ENCODE measurements at places on chromosomes 1 and 21.

DNA sequence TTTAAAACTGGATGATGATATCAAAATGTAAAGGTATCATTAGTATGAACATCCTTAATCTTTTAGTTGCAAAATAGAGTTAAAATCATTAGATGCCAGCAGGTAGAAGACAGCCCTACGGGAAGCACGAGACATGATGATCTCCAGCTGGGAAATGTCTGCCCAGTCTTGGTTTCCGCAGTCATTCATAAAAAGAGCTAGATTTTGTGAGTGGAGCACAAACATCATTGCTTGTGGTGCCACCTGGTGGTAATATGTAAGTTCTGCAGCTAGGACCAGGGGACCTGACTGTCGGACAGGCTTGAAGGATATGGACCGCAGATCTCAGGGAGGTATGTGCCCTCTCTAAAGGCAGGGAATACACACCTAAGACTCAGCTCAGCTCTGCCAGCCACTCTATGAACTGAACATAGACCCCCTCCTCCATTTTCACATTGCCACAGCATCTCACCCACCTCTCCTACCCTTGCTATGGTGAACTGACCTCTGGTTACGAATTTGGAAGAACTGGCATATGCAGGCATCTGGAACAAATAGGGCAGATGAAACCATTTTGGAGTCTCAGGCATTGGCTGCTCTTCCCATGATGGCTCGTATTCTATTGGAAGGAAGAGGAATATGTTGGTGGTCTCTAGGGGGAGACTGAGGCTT is 9.2 kb downstream of the FCMR start:
- no peak for DNase-seq

DNA sequence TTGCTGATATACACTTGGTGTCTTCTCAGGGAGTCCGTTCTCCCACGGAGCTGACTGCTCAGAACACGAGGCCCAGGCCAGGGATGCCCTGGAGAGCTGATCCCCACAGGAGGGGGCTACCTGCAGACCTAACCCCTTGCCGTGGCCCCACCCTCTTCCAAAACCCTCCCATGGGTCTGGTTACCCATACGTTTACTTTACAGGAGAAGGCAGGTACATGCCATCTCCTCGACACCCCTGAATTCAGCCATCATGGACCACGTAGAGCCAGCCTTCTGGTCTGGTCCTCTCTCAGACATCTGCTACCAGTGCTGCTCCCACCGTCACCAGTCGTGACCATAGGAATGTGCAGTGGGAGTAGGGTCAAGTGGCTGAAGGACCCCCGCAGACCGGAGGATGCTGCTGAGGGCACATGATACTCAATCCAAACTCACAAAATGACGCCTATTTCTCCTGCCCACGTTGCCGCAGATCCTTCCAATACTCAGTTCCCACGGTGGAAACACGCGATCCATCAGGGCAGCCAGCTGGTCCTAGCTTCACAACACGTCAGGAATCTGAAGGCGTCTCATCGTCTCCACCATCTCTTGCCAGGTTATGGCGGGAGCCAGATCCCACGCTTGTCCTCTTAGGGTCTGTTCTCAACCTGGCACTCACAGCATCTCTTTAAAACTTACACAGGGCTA is 26.7 kb downstream of the PGBD5 start:
- no peak for DNase-seq

DNA sequence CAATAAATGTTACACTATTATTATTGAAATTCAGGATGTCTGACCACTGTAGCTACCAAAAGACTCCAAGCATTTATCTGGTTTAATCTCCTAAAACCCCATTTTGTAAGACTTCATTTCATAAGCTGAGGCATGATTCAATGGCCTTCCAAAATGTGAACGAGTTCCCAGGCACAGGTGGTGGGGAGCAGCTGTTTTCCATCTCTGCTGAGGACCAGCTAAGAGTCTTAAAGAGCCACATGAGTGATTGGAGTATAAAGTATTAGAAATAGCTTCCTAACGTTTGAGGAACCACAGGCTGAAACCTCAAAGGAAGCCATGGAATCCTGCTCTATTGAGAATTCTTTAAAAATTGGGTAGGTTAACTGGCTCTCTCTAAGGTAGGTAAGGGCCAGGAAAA is 44.9 kb downstream of the SEC16B start:
- no peak for DNase-seq

- no peak for DNase-seq
Measured at GRCh38 chr1:150383631-150384324, 19.8 kb downstream of the RPRD2 start.

DNA sequence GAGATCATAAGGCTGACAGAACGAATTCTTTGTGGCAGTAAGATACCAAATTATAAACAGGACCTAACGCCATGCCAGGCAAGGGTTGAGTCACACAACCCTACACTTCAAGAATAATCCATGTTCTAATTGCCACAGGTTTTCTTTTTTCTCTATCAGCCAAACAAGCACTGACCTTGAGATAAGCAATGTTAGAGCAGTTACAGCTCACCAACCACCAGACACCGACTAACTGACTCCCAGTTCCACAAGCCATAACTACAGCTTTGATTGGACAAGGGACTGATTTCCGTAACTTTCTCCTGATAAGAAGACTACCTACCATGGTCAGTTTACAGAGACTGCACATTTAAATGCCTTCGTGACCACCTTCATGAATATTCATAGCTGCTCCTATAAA is 149.6 kb downstream of the PTPRU start:
- no peak for DNase-seq

DNA sequence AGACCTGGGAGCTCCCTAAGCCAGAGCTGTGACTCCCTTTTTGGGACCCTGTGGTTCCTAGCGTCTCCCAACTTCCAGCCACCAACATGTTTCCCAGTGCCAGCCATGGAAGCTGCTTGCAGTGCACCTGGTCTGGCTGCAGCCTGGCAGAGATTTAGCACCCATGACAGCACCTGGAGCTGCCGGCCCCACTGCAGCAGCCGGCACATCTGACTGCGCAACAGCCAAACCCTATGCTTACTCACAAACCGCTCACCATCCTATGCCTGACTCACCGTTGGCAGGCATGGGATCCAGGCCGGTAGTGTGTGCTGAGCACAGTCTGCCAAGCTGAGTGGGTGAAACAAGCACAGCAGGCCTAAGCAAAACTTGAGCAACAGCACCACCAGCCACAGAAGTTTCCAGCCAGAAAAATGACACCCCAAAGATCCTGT is 435.9 kb upstream of the PRMT6 start:
- DNase-seq, result no peak

- no peak for DNase-seq
Measured at GRCh38 chr1:161885003-161885402, 118.9 kb downstream of the ATF6 start.

DNA sequence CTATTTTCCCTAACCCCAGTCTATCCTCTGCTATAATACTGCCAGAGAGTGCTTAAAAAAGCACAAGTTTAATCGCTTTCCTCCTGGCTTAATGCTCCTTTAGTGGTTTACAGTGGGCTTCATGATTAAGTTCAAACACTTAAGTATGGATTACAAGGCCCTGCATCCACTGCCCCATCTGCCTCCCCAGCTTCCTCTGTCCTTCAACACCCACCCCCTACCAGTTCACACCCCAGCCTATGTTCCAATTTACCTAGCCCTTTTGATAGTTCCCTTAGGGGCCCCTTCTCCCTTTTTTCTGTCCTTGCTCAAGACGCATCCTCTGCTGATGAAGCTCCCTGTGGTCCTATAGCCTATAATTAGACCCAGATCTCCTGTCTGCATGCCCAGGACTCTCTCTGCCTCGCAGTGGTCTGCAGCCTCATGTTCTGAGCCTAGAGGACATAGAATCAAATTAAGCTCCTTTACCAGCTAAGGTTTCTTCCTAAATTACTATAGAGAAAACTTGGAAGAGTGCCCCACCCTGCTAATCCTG is 212.5 kb downstream of the FGGY start:
- DNase-seq, result no peak

DNA sequence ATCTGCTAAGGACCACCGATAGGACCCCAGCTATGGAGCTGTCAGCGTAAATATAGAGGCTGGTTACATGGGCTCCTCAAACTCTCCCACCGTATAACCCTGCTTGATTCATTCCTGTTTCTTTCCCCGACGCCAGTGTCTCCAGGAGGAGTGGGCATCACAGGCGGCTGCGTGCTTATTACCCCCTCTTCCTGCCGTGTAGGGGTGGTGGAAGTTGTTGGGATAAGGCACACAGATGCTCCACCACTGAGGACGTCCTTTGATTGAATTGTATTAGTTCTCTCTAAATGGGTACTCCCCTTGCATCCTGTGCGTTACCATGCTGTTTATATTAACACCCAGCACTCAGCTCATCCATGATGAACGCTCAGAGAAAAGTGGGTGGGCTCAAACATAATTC is 104.6 kb downstream of the ZBTB18 start:
- DNase-seq, result no peak

DNA sequence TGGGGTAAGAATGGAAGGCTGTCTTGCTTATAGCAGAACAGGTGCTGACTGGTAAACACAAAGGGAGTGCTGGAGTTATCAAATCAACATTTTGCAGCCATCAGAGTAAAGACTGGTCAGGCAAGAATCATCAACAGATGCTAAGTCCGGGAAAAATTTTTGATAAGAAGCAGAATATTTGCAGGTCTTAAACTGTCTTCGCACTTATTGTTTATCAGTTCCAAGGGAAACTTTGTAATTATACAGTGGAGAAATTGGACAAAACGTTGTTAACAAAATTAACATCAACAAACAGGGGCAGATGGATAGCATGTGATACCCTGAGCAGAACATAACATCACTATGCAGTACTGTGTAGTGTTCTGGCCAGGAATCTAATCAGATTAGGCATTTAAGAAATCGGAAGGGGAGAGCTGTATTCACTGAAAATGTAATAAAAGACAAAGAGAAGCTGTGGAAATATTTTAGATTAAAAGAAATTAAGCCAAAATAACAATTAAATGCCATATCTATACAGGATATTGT is 127.1 kb downstream of the DAB1 start:
- DNase-seq, result no peak

DNA sequence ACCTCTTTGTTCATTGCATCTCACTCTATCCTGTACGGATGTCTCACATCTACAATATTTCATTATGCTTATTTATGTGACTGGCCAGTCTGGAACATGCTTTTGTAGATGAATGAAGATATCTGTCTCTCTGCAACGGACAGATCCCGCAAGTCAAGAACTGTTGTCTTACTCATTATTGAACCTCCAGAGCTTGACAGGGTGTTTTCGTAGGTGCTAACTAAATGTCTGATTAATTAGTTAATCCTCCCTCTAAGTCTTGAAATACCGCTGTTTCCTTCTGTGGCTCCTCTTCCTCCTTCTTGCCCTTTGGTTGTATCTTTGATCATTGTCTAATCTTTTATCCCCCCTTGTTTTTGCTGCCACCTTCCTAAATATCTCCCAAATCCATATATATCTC is 3.2 kb upstream of the C1orf162 start:
- DNase-seq, result no peak

GRCh38 chr1:226034482-226034881 is 28.0 kb upstream of the H3-3A start:
- no peak for DNase-seq

GRCh38 chr1:53556657-53557227 is 97.5 kb downstream of the DMRTB1 start:
- no peak for DNase-seq

- no peak for DNase-seq
Measured at GRCh38 chr1:167926486-167926997, 9.9 kb upstream of the DCAF6 start.

GRCh38 chr1:195715652-195716051 is 892.6 kb downstream of the KCNT2 start:
- DNase-seq, result no peak

- no peak for DNase-seq
Measured at GRCh38 chr1:81549588-81550127, 251.1 kb upstream of the ADGRL2 start.

DNA sequence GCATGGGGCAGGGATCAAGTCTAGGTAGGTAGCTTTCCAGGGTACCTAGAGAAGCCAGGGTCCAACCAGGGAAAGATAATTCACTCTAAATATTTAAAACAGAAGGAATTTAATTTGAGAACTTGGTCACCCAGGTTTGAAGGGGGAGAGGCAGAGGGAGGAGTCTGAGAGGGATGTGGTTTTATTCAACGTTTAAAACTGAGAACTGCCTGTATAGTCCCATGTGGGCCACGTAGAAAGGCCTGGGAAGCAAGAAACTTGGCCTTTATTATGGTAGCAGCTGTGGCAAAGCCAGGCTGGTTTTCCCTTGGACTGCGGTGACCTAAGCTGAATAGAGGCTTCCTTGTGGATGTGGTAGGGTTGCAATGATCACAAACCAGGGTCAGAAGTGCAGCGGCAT is 42.0 kb upstream of the DUSP10 start:
- DNase-seq, result no peak

GRCh38 chr1:23403038-23403336 is 21.6 kb downstream of the TCEA3 start:
- DNase-seq, result no peak

DNA sequence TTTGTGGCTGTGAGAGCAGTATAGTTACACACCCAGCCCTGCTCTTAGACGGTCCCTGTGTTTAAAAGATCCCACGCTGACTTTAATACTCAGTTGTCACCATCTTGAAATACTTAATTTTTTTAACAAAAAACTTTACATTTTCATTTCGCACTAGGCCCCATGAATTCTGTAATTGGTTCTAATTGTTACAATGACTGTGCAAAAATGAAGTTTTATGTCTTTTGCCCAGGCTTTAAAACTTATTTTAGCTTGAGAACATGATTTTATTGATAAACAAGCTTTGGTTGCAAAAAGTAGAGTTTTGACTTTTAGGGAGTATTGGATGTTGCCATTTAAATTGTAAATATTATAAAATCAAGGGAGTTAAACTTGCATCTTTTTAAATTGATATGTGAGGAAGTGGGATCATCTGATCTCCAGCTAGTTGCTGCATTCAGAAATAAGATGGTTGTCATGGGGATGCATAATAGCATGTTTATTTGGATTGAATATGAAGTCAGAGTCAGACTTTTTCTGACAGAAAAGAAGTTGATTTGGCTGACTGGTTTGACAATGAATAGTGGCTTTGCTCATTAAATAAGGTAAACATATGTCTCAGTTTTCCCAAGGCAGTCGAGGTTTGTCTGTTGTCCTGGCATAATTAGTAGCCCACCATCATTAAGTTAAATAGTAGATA is 23.0 kb upstream of the CRP start:
- no peak for DNase-seq

- DNase-seq, result peak; percentile 27
Measured at GRCh38 chr1:234730770-234731568, 121.0 kb upstream of the IRF2BP2 start.

GRCh38 chr1:64561993-64562392 is 92.1 kb downstream of the CACHD1 start:
- no peak for DNase-seq

Data from stimulated activated CD8-positive, alpha-beta memory T cell treated with anti-CD3 and anti-CD28 coated beads, Interleukin-15, amount 100 ng/mL, for 48 hours (primary cell).